NCI-H526 treated with DMSO at 0.1 percent for 48 hours (cell line): ENCODE measurements at places on chromosomes 7 and 10.
A peak's percentile ranks its signal among the peaks of the same experiment; 100 is the strongest.

DNA sequence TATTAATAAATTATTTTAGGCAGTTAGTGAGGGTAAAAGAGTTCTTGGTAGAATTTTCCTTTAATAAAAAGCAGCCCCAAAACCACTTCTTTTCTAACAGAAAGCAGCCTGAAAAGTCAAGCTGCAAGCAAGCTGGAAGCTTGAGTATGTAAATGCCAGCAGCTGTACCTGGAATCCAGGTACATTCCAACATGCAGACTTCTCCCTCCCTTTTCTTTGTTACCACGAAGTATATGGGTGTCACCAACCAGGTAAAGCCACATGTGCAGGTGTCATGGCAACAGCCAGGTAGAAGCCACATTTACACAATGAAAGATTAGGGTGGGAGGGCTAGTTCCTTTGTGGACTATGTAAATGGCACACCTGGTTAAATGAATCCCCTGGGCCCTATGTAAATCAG, 114.6 kb downstream of the EPC1 start:
- peak; percentile 81 for DNase-seq

GRCh38 chr7:137987018-137987349, 14.9 kb downstream of the CREB3L2 start:
- DNase-seq: no peak

DNA sequence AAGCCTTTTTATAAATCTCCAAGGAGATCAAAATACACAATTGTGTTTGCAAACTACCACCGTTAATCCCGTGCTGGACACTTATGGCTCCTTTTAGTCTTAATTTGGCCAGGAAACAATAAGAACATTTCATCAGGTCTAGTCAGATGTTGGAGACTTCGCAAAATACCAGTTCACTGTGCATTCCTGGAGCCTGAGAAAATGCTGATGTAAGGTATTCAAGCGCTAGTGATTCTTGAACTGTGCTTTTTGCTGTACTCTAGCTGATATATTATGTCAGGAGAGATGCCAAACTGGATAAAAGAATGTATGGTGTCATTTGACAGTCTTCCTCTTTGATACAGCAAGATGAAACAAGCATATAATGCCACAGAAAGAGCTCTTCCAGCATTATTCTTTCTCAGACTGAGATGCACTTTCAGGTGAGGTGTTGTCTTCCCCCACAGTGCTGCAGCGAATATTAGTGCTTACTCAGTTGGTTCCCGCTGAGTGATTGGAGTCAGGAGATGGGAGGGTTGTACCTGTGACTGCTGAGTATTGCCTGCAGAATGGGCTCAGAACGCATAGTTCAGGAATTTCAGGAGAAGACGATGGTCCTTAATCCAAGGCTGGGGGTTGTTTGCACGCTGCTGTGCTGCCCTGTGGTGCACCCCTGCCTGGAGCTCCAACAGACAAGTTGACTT, 59.2 kb downstream of the OGDH start:
- no peak for DNase-seq

GRCh38 chr10:100827819-100828737, 82.7 kb downstream of the PAX2 start:
- peak; percentile 3 for DNase-seq

- no peak for DNase-seq
These were observed 112.8 kb downstream of the PARD3 start for GRCh38 chr10:34702093-34702937.

- DNase-seq: no peak
These were observed 35.2 kb downstream of the PPIF start for GRCh38 chr10:79382491-79382941.

- DNase-seq: no peak
These were observed 15.4 kb downstream of the SEC24C start for GRCh38 chr10:73759512-73760115.

GRCh38 chr7:107865956-107866775, 24.8 kb upstream of the DLD start:
- DNase-seq: no peak

DNA sequence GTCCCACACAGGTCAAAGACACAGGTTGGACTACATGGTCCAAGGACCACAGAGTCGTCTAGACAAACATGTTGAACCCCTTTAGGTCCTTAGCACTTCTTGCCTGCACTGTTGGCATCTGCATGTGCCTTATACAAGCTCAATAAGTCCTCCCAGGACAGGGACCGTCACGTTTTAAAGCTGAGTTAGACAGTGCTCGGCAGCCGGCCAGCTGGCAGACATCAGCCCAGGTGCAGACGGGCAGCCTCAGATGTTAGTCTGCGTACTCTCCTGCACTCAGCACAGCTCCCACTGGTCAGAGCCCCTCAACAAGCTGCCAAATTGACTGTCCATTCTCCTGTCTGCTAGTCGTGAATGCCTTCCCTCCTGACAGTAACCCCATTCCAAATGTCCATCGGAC, 34.9 kb downstream of the PARP12 start:
- no peak for DNase-seq

DNA sequence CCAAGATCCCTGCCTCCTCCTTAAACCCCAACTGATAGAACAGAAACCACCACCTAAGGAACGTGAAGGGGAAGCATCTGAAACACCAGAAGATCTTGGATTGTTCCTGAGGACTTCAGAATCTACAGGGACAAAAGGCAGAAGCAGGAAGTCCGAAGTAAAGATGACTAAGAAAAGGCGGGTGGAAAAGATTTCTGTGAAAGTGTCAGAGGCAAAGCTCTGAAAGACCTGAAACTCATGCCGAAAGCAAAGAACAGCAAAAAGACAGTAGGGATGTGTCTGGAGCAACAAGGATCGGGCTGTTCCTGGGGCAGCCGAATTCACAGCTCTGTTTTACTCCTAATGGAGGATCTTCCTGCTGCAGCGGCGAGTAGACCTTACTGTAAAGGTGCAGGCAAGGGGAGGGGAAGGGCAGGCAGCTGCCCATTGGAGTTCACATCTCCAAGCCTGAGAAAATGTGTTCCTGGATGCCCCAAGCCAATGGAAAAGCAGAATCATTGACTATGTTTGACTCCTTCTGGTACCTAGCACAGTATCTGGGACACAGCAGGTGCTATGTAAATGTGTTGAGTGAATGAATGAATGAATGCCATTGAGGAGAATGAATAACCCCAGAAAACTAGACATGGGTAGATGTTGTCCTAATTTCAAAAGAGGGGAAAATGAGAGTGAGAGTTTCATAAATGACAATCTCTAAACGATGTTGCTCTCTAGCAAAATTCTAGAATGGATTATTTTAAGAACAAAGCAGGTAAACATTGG, 40.4 kb downstream of the PDIA4 start:
- DNase-seq: peak; percentile 60

DNA sequence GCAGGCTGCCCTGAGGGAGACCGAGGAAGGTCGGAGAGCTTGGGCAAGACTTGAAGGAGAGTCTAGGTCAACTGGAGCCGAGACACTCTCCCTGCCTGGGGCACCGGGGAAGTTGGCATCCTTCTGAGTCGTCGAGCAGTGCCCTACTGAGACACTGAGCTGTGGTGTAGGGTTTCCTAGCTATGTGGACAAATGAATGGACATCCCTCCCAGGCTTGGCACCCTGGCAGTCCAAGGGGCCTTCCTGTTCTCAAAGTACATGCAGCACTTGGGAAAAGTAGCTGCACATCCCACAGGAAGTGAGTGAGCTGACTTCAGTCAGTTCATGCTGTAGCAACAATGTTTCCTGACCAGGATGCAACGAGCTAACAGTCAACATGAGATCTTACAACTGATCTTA, 57.2 kb upstream of the INPP5A start:
- DNase-seq: no peak

GRCh38 chr7:36366005-36366717, 23.5 kb upstream of the ANLN start:
- no peak for DNase-seq

- DNase-seq: no peak
These were observed 55.4 kb downstream of the MICALL2 start for GRCh38 chr7:1403638-1404459.

DNA sequence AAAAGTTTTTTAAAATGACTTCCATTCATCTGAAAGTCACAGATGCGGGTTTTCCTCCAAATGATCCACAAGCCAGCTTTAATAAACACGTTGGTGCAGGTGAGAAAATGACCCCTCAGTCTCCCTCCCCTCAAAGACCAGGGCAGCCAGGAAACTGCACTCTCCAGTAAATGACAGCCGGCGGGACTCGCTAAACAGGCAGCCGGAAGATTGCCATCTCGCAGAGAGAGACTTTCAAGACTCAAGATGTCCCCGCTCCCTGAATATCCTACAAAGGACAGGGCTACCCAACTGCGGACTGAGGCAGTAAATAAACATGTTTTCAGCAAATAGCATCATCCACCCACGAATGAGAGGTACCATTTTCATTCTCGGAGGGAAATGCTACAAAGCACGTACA, 116.8 kb downstream of the DIP2C start:
- DNase-seq: no peak

- no peak for DNase-seq
These were observed 757.1 kb downstream of the GRID1 start for GRCh38 chr10:85609509-85609908.

- no peak for DNase-seq
These were observed 87.2 kb downstream of the TWIST1 start for GRCh38 chr7:19030281-19030680.

GRCh38 chr10:22442063-22442462, 96.8 kb downstream of the SPAG6 start:
- no peak for DNase-seq

DNA sequence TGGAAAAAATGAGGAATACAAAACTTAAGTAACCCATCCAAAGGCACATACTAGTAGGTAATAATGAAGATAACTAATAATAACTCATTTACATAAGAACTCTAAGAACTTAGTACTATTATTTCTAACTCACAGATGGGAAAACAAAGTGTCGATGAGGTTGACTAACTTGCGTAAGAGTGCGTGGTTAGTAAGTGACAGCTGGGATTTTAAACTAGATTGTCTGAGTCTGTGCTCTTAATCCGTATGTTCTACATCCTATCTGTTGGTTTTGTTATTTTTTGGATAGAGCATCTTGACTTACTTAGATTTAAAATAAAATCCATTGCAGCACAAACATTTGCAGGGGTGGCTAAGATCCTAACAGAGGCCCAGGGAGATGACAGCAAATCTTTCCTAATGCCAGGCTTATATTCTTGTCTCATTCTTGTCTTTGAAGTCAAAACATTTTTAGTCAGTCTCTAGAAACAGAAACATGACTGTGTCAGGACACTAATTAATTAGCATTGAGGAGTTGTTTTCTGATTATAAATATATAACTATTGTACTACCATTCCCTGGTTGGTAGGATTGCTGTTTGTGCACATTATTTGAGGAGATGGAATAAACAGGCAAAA, 11.7 kb downstream of the RPA3 start:
- no peak for DNase-seq

GRCh38 chr10:34717429-34717828, 97.7 kb downstream of the PARD3 start:
- DNase-seq: no peak

DNA sequence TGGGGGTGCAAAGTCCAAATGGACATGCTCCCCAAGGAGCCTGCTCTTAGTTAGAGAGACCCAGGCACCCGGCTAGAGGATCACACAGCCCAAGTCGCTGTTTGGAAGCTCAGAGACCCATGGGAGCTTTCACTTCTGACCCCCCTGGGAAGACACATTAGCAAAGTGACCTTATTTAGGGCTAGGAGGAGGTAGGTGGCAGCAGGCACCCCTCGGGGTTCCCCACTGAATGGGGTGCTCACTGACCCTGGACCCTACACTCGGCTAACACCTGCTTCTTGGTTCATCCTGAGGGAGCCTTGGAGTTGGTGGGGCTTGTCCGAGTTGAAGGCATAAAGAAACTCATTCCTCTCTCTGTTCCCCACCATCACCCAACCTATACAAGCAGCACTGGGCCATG, 27.1 kb upstream of the HABP2 start:
- DNase-seq: no peak

- no peak for DNase-seq
These were observed 2.3 kb downstream of the DDIT4 start for GRCh38 chr10:72276013-72276387.

GRCh38 chr10:52542906-52543305, 228.8 kb downstream of the DKK1 start:
- no peak for DNase-seq

- DNase-seq: no peak
These were observed 7.5 kb upstream of the FGFR2 start for GRCh38 chr10:121605708-121606107.

DNA sequence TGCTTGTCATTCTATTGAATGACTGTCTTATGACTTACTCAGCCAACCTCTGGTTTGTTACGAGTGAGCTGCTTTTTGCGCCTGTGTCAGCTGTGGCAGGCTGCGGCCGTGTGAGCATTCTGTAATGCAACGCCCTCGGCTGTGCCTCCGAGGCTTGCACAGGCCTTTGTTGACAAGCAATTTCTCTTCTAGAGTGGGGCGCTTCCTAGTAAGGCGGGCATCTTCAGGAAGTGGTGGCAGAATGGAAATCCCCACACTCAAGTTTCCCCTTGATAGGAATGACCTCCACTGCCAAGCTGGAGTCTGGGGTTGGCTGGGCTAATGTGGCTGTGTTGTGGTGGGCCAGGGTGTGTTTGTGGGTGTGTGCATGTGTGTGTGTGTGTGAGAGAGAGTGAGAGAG, 20.2 kb upstream of the TMEM178B start:
- no peak for DNase-seq

GRCh38 chr10:127196282-127197153, at the start of gene INSYN2A:
Gene INSYN2A (minus strand): TSS chr10:127196591. CDS start chr10:127176395, 20,196 bp downstream.
- peak; percentile 1 for DNase-seq

DNA sequence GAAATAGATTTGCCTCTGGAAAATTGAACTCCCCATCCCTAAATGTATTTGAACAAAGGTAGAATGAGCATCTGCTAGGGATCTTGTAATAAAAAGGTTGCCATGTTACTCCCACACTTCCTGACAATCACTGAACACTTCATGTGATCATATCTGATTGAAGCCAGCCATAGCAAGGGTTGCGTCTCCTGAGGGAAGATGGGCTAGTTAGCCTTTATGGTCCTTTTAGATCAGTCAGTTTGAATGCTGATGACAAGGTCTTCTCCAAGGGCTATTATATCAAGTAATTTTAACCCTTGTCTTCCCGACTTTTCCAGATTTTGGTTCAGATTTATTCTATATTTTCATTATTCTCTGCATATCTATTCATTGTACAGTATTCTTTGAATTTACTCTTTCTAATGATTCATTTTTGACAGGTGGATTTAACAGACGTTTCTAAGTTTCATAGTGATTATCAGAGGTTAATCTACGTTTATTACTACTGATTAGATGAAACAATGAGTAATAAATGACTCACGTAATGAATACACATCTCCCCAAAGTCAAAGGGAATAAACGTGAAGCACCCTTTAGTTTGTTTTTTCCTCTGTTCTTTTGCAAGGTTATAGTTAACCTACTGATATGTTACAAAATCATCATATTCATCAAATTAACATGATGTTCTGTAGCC, 28.1 kb downstream of the CSGALNACT2 start:
- no peak for DNase-seq

- no peak for DNase-seq
These were observed 660 bp upstream of the HHEX start for GRCh38 chr10:92688927-92689662.

DNA sequence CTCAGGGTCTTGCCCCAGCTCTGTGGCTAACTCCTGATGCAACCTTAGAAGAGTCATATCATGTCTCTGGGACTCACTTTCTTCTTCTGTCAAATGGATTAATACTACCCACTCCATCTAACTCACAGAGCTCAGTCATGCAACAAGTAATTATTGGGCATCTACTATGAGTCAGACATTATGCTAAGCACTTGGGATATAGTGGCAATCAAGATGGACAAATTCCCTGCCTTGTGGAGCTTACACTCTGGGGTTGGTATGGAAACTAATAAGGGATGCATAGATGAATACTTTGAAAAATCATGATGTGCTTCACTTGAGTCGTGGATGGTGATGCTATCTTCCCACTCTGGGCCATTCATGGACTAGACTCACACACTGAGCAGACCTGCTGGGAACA, 88.9 kb downstream of the KCNMA1 start:
- DNase-seq: no peak
